ENCODE measurements at places on chromosomes 7 and 10.

GRCh38 chr7:2269991-2270460, 28.0 kb downstream of the NUDT1 start:
- DNase-seq = no peak

DNA sequence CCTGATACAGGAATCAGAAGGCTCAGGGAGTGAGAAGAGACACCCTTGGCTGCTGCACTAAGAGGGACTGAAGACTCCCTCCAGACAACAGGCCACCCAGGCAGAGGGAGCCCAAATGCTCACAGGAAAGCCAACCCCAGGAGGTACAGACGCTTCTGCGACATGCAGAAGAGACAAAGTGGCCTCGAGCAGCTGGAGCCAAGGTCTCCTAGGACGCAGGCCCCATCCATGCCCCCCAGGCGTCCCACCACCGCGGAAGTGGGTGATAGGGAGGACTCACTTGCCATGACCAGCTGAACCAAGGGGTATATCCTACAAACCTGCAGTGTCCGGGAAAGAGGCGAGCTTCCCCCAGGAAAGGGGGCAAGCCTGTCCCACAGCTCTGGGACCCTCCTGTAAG, 56.9 kb downstream of the CTBP2 start:
- no peak for DNase-seq

GRCh38 chr10:12564173-12564572, 214.8 kb downstream of the CAMK1D start:
- no peak for DNase-seq

DNA sequence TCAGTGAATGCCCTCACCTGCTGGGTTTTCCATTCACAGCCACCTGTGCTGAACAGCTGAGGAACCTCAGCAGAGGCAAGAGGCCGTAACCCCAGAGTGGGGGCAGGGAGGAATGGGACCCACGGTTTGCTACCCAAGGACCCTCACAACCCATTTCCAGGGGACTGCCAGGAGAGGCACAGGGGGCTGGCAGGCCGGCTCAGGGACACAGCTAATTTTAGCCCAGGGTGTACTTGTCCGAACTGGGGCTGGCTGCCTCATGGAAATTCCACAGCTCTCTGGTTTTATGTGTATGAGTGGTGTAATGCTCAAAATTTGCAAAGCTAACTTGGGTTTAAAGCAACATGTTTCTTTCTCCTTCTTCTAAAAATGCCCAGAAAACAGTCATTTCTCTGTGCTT, 42.2 kb downstream of the MINDY4 start:
- DNase-seq = no peak

DNA sequence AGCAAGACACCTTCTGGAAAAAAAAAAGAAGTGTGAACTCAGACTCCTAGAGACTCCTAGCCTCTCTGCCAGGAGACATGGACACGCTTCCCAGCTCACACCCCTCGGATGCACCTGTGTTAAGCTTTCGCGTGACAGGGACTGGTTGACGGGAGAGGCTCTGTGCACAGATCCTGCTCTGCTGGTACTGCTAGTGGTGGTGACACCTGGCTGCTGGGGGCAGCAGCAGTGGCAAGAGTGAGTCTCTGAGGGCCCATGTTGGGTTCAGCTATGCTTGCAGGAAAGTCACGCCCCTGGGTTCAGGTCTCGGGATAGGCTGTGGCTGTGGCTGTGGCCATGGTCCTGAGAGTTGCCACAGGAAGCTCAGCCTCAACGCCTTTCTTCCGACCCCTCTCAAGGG, 81.1 kb downstream of the XRCC2 start:
- no peak for DNase-seq

DNA sequence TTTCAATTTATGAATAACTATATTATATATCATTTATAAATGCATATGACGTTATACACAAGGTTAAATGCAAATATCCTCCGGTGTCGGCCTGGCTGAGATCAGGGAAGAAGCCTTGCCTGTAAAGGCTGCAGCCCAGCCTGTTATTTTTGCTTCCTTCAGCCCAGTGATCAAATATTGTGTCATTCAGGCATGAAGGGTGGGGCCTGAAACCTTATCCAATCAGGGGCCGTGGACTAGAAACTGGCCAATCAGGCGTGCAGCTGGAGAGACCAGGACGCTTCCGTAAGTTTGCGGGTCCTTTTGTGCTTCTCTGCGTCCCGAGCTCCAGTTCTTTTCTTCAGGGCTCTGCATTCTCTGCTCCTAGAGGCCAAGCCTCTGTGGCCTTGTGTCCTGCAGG, at the start of gene ZNF722:
ZNF722 (plus strand) TSS at position 301 of the 400 bp plus-strand sequence. CDS start 113 bp downstream, outside the sequence.
- no peak for DNase-seq

DNA sequence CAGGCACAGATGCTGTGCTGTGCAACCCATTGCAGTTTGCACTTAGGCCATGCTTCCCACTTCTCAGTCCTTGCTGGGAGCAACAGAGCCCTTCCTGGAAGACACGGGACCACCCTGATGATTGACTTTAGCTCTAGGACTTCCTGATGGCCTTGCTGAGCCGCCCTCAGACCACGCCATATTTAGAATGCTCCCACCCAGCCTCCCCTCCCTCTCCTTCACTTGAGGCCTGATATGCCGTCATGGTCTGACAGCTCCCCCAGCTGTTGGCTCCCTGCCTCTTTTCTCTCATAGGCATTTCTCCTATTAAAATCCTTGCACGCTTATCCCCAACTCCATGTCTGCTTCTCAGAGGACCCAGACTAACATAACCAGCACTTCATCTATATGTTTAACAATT, 29.4 kb upstream of the GATAD1 start:
- no peak for DNase-seq

GRCh38 chr10:36007369-36007768, 365.3 kb upstream of the FZD8 start:
- no peak for DNase-seq

DNA sequence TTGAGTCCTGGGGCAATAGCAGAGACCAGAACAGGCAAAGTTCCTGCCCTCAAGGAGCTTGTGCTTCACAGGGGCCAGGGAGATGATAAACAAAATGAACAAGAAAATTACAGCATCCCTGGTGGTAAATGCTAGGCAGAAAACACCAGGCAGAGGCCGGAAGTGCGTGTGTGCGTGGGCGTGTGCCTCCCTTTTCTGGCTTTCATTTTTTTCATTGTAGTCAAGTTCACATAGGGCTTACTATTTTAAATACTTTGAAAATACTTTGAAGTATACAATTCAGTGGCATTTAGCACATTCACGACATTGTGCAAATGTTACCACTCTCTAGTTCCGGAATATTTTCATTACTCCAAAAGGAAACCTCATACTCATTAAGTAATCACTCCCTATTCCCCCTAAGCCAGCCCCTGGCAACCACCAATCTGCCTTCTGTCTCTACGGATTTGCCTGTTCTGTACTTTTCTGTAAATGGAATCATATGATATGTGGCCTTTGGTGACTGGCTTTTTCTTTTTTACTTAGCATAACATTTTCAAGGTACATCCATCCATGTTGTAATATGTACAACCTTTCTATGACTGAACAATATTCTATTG, 88.1 kb upstream of the PDCD4 start:
- peak; percentile 55 for DNase-seq

DNA sequence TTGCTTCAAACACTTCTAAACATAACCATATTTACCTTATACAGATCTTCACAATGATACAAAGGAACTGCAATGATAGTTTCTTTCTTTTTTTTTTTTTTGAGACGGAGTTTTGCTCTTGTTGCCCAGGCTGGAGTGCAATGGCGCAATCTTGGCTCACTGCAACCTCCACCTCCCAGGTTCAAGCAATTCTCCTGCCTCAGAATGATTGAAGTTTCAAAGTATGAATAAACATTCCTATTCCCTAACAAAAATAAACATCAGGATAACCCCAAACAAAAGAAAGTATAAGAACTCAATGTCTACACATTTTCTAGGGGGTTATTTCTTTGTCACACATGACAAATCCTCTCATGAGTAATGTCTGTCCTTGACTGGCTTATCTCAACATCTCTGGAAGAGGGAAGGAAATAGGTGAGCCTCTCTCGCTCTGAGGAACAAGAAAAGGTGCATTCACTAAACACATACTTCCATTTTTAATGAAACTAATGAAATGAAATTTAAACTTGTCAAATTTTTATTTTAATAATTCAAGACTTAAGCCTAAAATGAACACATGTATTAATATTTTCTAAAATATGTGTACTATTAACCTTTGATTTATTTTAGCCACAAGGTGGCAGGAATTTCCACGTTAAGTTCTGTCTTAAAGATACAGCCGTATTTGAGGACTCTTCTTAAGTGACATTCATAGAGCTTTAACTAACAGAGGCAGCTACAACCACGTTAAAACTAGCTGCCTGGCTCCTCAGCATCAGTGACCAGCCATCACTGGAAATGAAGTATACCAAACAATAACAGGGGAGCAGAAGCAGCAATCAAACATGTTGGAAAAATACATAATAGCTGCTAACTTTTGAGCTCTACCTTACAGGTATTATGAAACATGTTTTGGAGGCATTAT, 58.3 kb downstream of the MALSU1 start:
- no peak for DNase-seq

GRCh38 chr7:7956531-7957128, 12.0 kb upstream of the GLCCI1 start:
- DNase-seq = no peak

DNA sequence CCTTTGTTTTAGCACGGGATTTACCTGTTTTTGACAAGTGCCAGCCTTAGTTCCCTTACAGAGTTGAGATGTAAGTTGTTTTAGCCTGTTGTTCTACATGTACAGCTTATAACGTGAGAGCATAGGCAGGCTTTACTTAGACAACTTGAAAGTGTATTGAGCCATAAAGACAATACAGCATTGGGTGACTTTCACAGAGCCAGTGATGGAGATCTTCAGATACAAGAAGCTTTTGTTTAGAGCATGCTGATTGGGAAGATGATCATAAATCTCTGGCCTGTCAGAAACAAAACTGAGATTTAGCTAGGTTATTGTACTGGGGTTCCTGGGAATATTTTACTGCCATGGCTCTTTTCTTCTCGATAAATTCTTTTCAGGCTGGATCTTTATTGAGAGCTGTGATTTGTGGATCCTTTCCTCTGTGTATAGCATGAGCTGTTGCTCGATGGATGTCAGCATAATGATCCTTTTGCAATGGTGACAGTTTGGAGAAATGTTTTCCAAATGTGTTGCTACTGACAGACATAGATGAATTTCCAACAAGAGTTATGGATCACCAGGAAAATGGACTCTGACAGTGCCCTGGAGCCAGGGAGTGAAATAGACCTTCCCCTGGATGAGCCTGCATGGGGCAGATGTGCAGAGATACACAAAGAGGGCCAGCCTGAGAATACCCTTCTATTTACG, 30.2 kb downstream of the LHFPL3 start:
- DNase-seq = no peak

DNA sequence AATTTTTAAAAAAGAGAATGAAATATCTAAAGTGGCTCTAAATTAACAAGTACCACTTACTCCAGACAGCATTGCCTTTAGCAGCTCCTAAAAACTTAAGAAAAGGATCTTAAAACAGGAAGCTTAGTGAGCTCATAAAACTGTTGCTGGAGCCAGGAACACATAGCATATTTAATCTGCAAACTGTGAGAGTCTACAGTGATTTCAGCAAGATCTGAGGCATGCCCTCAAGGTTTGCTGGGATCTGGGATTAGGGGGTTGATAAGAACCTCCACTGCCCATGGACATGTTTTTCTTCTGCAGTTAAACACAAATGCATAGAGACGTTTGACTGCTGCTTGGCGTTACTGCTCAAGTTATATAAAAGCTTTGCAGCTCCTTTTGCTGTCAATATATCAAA, 3.8 kb downstream of the GLI3 start:
- no peak for DNase-seq

GRCh38 chr10:45547207-45547606, 125.4 kb downstream of the ZFAND4 start:
- no peak for DNase-seq

DNA sequence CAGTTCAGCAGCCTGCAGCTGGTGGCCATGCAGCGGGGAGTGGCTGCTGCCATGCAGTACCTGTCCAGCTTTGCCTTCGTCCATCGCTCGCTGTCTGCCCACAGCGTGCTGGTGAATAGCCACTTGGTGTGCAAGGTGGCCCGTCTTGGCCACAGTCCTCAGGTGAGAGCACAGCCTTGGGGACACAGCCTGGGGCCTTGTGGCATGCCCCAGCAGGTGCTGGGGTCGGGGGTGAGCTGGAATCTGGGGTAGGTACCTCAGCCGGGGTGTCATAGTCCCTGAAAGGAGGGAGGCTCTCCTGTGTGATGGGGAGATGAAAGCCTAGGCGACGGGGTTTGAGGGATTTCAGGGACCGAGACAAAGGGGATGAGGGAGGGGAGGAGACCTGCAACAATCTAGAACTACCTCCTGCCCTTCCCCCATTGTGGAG, 14.1 kb downstream of the EPHB6 start:
- no peak for DNase-seq

DNA sequence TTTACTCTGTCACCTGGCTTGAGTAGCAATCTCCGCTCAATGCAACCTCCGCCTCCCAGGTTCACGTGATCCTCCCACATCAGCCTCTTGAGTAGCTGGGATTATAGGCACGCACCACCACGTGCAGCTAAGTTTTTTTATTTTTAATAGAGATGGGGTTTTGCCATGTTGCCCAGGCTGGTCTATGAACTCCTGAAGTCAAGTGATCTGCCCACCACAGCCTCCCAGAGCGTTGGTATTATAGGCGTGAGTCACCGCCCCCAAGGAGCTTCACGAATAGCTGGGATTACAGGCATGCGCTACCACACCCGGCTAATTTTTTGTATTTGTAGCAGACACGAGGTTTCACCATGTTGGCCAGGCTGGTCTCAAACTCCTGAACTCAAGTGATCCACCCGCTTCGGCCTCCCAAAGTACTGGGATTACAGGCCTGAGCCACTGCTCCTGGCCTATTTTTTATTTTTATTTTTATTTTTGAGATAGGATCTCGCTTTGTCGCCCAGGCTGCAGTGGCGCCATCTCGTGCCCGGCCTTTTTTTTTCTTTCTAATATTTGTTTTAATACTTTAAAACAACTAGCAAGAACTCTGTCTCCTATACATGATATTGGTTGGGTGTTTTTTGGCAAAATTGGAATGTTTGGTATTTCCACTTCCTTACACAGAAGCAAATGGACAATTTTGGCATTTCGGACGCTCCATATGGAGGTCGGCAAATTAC, 1.1 kb downstream of the EFCAB10 start:
- DNase-seq = no peak

DNA sequence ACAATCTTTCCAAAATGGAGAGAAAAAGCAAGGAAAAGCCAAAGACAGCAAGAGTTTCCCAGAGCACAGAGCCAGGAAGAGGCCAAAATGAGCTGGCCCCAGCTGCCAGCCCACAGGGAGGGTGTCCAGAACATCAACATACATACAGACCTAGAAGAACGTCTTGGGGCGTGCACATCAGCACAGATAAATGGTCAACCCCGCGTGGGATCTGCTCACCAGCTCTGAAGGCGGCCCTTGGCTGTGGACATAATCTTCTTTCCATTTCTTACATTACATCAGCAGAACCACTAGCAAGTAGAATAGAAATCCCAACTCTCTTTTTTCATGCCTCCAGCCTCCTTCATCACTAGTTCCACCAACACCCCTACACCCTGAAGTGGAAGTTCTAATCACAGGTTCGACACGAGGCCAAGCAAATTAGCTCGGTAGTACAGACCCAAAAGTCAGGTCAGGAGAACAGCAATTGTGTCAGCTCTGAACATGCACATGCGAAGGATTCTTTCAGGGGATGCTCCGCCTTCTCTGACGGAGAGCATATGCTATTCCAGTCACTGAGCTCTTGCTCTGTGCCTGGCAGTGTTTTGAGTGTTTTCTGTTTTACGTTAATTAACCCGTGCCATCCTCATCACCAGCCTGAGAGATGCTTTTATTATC, 16.4 kb downstream of the SH3PXD2A start:
- DNase-seq = no peak

- DNase-seq = no peak
These were observed 21.4 kb downstream of the CREB5 start for GRCh38 chr7:28433699-28434219.

GRCh38 chr7:131122394-131122793, 205.3 kb upstream of the MKLN1 start:
- DNase-seq = no peak
